Esophagus squamous epithelium (tissue), 5 donors: ENCODE measurements at places on chromosomes 13 and 19.

GRCh38 chr13:77374786-77375185 is 47.9 kb upstream of the MYCBP2 start:
- no peak for DNase-seq

GRCh38 chr19:44212866-44213346 is 574 bp downstream of the ZNF227 start:
- DNase-seq = no peak

DNA sequence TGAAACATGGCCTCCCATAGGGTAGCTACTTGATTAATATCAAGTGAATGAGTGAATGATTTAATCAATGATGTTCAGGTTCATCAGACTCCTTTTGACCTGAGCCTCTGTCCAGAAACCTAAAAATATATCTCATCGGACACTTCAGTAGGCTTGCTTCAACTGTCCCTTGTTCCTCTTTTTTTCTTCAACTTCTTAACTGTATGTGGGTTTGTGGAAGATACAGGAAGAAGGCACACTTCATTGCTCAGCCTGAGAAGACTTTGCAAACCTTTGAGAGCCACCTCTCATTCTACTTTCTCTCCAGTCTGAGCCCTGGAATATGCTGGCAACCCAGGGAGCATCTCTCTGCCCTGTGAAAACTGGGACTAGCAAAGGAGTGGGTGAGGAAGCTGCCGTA is 557.0 kb downstream of the FGF9 start:
- no peak for DNase-seq

GRCh38 chr13:112690283-112690929 is 568 bp downstream of the ATP11A start:
- no peak for DNase-seq

DNA sequence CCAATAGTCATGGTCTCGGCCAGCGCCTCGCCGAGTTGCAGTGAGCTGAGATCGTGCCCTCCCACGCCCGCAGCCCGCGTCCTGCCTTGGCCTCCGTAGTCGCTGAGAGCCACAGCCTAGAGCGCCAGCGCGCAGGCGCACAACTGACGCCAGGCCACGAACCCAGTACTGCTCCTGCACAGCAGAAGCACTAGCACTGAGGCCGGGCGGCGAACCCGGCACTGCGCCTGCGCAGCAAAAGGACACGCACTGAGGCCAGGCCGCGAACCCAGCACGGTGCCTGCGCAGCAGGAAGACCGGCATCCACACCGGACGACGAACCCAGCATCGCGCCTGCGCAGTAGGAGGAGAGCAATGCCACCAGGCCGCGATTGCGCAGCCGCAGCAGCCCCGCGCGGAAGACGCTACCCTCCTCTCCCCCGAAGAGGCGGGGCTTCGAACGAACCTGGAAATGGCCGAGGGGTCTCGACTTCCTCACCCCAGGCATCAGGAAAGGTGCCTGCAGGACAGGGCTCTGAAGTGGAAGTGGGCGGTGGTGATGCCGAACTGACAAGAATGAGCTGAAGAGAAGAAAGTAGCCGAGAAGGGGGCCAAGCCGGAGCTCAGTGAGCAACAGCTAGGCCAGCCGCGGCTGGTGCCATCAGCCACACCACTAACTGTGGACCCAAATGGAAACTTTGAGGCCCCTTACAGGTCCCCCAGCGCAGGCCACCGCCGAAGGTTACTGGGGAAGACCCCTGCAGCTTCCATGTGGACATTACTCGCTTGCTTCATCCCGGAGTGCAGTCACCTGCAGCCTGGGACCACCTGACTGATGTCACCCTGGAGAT is 7.5 kb downstream of the F10 start:
- DNase-seq = no peak

DNA sequence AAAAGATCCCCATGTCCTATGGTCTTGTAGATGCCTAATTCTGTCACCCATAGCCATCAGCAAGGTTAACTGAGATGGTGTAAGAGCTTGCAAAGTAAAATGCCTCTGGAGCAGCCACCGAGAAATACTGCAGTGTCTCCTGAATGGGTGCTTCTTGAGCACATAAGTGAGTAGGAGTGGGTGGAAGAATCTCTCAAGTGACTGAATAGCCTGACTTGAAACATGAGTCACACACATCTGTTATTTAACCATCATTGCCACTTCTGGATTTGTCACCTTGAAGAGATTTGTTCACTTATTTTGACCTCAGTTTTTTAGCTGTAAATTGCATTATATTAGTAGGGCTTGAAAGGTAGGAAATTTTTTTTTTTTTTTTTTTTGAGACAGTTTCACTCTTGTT is 2.3 kb downstream of the ZNF714 start:
- no peak for DNase-seq

GRCh38 chr13:114089341-114089740 is 43.1 kb downstream of the RASA3 start:
- DNase-seq = no peak

- DNase-seq = no peak
These were observed 2.0 kb downstream of the USPL1 start for GRCh38 chr13:30619731-30620130.

DNA sequence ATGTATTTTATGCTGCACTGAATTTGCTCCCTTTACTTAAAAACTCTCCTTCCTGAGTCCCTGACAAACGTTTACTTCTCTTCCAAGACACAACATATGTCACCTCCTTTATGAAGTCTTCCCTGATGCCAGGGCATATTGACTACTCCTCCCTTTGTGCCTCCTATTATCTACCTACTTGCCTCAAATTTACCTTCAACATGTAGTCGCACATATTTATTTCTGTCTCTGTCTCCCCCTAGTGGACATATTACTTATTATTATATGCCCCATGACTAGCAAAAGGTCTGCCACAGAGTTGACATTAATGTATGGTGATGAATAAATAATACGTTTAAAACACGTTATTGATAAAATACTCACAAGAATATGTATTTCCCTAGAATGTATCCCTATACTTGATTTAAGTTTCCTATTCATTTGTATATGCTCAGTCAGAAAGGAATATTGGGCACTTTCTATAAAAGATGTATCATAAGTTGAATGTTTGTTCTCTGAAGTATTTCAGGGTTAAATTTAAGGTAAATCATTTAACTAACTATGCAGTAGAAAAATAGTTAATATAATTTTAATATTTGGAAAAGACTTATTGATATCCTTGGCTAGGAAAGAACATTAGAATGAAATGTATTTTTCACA is 250.3 kb upstream of the ATXN8OS start:
- DNase-seq = no peak

DNA sequence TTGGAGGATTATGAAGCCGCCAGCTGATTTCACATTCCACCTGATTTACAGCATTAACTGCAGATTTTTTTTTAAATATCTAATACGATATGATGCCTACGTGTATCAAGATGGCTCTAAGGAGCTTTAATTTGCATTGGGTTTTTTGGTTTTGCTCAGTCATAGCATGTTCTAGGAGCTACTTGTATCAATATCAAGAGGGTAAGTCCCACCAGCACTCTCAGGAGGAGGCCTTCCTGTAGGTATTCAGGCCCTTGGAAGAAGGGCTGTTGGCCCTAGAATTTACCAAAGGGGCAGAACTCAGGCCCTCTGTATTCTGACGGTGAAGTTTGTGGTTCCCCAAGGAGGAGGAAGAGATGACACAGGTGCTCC is 97.2 kb upstream of the IPO5 start:
- DNase-seq = no peak

- DNase-seq = no peak
These were observed 141.7 kb upstream of the SERP2 start for GRCh38 chr13:44231786-44232516.

DNA sequence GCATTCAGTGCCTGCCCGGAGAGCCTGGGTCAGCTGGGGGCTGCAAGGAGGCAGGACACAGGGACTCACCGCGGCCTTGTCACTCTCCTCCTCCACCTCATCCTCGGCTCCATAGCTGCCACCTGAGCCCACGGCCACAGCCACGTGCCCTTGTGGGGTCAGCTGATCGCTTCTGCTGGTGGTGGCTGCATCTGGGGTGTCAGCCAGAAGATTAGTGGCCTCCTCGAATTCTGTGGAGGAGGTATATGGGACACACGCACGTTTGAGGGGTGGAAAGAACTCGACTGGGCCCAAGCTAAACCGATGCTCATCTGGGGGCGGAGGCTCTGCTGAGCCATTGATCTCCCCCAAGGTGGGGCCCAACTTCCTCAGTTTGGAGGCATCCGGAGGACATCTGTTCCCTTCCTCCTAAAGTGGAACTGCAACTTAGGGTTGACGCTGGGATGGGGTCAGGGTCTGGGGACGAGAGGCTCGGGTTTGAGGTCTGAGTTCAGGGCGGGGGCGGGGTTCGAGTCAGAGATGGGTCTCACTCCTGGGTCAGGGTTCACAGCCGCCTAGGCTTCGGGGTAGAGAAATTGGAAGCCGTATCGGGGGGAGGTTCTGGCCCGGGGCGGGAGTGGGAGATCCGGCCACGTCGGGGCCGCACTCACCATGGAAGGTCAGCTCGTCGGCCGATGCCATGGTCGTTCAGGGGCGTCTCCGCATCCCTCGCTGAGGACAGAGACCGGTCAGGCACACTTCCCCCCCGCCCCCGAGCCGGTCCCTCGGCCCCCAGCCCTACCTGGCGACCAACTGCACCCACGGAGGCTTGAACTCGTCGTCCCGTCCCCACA is 493 bp downstream of the YIPF2 start:
- DNase-seq = no peak

GRCh38 chr13:25489238-25489637 is 117.5 kb downstream of the ATP8A2 start:
- DNase-seq = no peak

- DNase-seq = no peak
These were observed 91.8 kb downstream of the WTIP start for GRCh38 chr19:34573226-34573864.

DNA sequence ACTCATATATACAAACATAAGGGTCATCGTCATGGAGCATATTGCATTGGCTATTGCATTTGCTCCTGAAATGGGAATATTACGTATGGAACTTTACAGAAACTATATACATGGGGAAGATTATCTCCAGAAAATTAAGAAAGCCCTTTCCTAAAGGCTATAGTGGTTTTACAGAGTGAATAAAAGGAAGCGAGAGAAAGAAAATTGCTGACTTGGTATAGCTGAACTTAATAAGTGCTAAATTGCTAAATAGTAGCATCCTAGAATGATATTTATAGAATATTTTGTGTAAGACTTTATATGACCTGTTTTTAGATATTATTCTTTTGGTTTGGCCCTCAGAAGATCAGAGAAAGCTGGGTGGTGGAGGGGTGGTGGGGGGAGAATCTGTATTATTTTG is 114.6 kb downstream of the FLT1 start:
- no peak for DNase-seq

DNA sequence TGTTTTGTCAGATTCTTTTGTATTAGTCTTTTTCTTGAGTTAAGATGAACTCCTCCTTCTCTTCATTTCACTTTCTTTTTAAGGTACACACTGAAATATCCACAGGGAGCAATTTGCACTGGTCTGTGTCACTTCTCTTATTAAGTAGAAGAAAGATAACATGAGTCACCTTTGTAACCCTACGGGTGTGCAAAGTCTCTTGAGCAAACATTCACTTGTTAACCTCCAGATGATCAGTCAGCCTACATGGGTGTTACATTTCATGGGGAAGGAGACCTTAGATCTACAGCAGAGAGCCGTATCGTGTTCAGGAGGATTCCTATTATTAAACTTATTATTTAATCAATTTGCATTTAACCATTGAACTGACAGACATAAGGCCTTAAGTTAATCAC is 5.1 kb downstream of the ZNF507 start:
- DNase-seq = no peak

DNA sequence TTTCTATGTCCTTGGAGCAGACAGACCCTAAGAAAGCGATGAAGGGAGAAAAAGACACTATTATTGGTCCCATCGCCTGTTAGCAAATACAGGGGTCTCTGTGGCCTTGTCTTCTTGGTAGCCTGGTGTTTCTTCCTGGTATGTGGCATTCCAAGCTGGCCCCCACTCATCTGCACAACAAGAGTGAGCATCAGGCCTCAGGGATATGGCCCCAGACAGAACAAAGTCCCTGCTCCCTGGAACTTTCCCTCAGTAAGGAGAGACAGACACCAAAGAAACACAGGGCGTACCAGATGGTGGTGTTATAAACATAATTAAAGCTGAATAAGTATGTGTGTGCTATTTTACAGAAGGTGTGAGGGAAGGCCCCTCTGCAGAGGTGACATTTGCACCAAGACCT is 48.2 kb upstream of the KPNA3 start:
- DNase-seq = no peak

DNA sequence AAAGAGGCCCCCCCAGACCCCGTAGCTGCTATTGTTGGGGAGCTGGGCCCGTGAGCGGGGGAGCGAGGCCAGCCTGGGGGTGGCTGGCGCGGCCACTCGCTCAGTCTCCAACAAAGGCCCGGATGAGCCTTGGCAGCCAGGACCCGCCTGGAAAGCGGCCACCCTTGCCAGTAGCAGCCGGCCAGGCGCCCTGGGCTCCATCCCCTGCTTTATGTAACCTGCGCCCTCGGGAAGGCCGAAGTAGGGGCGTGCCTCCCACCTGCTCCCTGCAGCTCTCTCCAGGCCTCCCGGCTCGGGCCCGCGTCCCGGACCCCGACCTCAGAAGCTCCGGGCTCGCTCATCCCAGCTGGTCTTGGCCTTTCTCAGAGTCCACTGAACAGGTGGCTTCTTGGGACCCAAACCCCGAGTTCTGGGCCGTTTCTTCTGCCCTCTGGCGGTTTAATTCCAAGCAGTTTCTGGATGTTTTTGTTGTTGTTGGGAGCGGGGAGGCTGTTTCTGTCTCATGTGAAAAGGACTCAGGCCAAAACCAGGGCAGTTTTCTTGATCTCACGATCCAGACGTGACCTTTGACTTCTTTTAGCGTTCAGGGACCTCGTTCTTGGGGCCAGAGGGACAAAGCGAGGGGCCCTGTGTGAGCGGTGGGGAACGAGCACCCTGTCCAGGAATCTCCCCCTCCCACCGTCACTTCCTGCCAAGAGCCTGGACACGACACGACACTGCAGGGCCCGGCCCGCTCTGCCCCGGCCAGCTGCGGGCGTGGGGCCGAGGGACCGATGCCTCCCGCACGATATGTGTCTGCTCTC is 1.2 kb downstream of the CDC34 start:
- no peak for DNase-seq

- DNase-seq = no peak
These were observed 43.7 kb downstream of the TSSK6 start for GRCh38 chr19:19471682-19472081.

DNA sequence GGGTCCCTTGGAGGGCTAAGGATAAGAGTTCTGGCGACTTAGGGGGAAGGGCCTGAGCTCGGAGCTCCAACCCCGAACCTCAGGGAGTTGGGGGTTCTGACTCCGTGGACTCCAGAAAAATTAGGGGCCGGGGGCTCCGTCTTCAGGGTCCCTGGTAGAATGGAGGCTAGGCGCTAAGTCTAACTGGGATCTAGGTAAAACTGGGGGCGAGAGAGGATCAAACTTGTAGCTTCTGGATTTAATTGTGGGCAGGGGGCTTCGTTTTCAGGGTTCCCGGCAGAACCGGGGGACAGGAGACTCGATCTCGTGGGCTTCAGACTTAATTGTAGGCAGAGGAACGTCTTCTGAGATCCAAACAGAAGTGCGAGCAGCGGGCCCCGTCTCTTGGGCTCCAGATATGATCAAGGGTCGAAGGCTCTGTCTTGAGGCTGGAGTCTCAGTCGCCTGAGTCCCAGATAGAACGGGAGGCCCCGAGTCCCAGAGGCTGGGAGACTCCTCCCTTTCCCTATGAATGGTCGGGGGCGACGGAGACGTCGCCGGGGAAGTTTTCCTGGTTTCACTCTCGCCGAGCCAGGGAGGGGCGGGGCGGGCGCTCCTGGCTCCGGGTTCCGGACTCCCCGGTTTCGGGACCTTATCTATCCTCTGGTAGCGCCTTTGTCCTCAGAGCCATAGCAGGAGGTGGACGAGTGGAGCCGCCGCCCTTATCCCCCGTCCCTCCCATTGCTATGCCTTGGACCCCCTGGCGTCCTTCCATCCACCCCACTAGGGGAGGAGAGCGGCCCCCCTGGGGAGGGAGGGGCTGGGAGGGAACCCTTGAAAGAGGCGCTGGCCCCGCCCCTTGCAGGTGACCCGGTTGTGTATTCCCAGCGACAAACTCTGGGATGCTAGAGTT is 1.3 kb downstream of the NECTIN2 start:
- no peak for DNase-seq
